CD4-positive, alpha-beta T cell treated with Interleukin-12 subunit alpha and Interleukin-12 subunit beta, for 1 hour (primary cell): ENCODE measurements at places on chromosomes 1 and 21.

GRCh38 chr1:43936431-43937151 is 3.0 kb downstream of the ARTN start:
- DNase-seq, result no peak

DNA sequence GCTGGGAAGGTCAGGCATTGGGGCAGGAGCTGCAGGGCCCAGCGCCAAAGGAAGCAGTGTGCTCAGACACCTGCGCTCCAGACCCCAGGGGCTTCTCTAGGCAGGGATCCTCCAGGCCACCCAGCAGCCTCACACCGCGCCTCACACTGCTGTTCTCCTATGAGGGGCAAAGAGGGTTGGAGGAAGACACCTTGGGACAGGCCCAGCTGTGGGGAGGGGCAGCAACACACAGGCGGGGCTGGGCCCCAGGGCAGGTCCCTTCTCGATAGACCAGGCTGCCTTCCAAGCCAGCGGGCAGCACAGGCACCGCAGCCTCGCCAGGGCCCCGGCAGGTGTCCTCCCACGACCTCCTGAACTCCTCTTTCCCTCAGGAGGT is 20.7 kb upstream of the PRSS38 start:
- DNase-seq, result no peak

- DNase-seq, result no peak
These were observed 11.4 kb downstream of the PRKACB start for GRCh38 chr1:84155517-84155916.

DNA sequence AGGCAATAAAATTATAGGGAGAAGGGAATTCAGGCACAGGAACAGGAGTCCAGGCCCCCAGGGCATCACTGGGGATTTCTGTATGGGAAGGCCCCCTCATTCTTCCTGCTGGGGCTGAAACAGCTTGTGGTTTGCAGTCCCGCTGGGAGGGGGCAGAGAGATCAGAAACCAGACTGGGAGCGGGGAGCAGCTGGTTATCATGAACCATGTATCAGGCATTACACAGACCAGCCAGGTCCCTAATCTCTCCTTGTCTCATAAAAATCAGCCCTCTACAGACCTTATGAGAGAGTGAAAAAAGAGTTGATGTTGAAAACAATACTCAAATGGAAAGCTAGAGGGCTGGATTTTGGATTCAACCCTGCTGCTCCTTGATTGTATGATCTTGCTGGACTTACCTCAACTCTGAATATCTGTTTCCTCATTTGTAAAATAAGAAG is 93.4 kb upstream of the F3 start:
- no peak for DNase-seq

GRCh38 chr1:16366722-16367257 is at the start of gene SZRD1:
TSS of gene SZRD1 (plus strand) at chr1:16367242. CDS start at chr1:16367258, 16 bp downstream.
- DNase-seq, result peak; percentile 98

GRCh38 chr1:26163684-26164035 is 4.8 kb downstream of the FAM110D start:
- DNase-seq, result no peak

DNA sequence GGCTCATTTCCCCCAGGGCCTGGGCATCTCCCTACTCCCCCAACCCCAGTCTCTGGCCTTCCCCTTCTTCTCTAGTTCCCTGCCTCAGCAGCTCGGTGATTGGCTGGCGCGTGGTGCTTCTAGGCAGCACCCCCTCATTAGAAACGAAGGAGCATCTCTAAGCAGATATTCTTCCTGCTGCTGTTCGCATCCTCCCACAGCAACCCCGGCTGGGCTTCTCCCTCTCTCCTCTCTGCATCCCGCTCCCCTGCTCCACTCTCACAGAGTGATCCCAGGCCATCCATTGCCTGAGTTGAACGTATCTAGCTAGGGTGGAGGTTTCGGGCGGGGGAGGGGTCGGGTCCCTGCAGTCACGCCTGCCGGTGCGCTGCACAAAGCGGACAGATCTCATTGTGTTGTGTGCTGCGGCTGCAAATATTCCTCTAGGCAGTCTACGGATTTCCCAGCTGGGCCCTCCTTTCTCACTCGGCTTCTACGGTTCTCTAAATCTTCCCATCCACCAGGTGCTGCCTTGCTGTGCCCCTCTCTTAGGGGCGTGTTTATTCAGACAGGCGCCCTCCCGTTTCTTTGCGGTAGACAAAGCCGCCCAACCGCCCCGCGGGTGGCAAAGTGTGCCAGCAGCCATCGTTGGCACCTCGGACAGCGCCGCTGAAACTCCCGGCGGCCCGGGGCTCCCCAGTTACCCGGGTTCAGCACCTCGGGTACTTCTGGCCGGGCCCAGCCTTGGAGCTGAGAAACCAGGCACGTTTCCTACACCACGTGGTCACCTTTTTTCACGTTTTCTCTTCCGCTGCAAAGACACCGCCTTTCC is 2.2 kb downstream of the CACNA1E start:
- DNase-seq, result no peak

DNA sequence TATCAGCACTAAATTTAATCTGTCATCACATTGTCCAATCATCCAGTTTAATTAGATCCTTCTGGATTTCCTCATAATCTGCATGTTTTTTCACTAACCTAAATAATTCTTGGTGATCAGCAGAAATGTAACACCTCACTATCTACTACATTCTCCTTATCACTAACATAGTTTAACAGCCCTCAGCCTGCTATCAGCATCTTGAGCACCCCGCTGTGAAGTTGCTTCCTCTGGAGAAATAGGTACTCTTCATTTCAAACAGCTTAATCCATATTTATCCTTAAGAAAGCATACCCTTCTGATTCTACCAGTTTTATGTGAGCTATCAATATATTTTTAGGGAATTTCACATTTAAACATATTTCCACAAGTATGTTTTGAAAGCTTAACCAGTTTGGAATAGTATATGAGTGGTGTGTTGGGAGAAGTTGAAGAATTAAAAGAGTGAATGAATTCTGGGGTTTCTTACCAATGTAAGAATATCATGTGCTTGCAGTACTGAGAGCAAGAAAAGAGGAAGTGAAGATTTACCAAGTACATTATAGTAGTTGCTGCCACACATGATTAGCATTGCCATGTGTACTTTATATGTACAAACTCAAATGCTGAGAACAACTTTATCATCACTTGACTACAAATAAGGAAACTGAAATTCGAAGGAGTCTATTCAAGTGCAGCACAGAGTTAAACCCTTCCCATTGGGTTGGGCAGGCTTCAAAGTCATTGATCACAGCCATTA is 771.1 kb upstream of the ADGRL4 start:
- no peak for DNase-seq

DNA sequence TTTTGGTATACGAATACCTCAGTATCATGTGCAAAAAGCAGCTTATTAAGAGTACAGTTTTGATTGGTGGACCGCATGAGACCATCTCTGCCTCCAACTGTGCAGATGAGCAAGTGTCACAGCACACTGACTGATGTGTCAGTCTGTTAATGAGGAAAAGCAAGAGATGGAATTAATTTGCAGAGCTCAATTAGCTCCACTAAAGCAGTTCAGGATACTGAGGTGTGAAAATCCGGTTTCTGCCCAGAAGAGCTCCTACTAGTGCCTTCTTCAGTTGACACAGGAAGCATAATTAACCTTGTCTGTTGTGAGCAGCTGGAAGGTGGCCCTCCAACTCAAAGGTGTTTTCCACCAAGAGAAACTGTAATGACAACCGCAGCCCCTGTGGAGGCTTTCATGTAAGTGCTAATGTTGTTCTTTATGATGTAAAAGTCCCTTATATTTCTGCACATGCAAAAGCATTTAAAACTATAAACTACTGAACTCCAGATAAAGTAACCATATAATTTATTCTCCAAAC is 44.3 kb downstream of the PCNX2 start:
- DNase-seq, result no peak

DNA sequence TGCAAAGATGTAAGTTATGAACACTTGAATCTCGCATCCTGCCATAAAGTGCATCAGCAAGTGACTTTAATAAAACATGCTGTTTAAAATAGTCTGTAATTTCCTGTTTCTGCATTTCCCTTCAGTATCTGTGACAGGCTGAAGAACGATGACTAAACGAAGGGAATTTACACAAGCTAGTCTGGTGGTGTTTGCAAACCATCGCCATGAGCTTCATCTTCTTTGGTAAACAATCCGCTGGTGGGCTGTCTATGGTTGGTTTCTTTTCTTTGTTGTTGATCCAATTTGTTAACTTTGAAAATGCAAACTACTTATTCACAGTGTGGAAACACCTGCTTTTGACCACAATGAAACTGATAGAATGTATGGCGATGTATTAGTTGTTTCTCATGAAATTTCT is 13.9 kb downstream of the SERTAD4 start:
- DNase-seq, result no peak
